ENCODE measurements at places on chromosomes 6 and 20.

- no peak for DNase-seq
These were observed 145.9 kb downstream of the AIG1 start for GRCh38 chr6:143206550-143206949.

GRCh38 chr6:153958860-153959259, 80.2 kb upstream of the OPRM1 start:
- DNase-seq, result no peak

GRCh38 chr20:47818016-47818415, 32.7 kb upstream of the SULF2 start:
- DNase-seq, result no peak

- DNase-seq, result no peak
These were observed 191.0 kb downstream of the QKI start for GRCh38 chr6:163605385-163606097.

DNA sequence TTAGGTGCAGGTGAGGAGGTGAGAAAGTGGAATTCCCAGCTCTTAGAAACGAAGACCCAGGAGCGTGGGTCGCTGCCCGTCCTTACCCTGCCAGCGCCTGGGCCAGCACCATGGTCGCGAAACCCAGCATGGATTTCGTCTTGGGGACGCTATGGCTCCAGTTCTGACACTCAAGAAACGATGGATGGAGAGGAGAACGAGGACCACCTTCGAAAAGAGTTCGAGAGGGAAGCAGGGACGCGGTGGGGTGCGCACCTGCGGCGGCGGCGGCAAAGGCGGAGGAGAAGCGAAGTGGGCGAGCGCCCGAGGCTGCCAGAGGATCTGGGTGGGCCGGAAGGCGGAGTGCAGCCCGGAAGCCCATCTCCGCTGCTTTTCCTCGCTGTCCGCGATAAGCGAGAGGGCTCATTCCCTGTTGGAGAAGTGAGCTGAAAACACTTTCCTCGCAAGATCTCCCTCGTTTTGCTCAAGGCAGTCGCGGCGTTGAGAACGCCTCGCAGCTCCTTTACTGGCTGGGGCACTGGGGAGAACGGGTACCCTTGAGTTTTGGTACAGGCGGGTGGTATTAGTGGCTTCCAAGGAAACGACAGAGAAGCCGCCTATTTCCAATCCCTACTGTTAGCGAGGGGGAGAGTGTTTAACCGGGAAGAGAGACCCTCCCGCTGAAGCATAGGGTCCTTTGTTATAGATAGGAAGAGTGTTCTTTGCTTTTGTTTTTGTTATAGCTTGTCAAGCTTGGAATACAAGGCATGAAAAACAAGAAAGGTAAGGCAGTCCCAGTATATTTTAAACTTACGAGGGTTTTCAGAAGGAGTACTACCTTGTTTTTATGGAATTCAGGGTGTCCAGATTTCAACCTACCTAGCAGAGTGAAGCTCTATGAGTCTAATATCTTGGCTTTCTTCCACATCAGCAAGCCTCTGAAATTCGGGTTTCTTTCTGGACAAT, 109.5 kb downstream of the TRIM27 start:
- DNase-seq, result no peak

GRCh38 chr6:139977887-139978332, 603.5 kb upstream of the CITED2 start:
- no peak for DNase-seq

DNA sequence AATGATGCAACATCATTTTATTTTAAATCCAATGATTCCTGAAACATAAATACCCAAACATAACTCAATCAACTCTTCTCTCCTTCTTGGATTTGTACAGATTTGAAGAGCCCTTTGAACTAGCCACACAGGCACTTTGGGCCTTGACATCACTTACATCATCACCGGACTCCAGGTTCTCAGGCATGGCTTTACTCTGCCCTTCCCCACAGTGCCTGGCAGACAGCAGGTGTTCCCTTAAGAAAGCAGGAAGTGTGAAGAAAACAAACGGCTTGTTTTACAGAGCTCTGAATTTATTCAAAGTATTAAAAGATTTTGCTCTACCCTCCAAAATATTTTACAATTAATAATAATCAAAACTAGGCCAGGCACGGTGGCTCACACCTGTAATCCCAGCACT, 54.8 kb upstream of the GCM1 start:
- no peak for DNase-seq

GRCh38 chr20:36967636-36968035, 16.1 kb upstream of the SAMHD1 start:
- DNase-seq, result no peak

- DNase-seq, result peak; percentile 48
These were observed 26.5 kb downstream of the BCKDHB start for GRCh38 chr6:80133020-80133419.

DNA sequence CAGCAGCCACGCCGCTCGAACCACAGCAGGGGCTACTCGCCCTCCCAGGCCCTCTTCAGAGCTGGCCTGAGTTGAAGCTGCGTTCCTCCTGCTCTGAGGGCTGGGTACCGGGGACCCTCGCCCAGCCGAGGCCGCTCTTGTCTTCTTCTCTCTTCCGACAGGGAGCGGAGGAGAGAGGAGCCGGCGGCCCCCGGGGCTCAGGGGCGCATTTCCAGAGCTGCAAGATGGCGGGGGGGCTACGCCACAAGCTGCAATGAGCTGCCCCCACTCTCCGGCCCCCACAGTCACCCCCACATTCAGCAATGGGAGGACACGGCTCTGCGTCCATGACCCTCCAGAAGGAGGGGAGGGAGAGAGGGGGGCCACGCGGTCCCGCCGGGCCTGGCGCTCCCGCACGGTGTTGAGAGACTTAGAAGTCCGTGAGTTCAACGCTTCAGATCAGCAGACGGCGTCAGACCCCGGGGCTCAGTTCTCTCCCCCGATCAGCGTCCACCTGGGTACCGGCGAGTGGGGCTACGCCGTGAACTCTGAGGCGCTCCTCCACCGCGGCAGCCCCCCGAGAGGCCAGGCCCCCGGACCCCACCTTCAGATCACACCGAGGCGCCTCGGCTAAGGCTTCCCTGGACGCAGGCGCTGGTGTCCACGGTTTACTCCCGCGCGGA, 31.6 kb downstream of the SLC2A4RG start:
- DNase-seq, result no peak

- no peak for DNase-seq
These were observed 174.0 kb downstream of the SYNE1 start for GRCh38 chr6:152463164-152463563.

DNA sequence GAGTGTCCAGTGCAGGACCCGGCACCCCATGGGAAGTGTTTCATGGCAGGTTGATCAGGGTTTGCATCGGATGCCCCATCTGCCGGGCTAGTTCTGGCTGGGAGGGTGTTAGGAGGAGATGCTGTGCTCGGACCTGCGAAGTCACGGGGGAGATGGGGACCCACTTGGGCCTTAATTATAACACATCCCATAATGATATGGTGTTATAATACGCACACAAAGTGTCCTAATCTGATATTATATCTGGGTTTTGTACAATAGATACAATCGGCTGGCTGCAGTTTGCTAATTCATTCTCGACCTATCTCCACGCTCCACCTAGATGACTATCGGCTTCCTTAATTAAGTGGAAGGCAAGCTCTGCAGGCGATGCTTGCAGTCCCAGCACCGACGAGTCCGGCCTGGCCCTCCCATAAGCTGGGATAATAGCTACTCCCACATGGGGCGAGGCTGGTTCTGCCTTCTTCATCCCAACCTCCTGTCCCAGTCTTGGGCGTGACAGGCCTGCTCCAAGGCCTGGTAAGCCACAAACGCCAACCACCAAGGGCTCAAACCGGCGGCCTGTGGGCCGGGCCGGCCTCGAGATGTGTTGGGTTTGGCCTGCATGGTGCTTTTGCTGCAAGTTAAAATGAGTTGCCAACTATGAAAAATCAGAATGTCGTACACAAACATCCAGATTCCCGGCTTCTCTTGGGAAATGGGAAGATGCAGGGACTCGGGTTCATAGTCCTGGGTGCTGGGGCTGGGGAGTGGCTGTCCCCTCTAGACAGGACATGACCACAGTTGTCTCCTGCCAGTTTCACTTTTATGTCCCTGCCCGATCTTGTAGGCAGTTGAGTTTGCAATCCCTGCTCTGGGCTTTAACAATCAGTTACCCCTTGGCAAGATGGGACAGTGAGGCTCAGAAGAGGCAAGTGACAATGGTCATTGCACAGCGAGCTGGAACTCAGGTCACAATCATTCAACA, 32.7 kb downstream of the CEBPB start:
- DNase-seq, result no peak

DNA sequence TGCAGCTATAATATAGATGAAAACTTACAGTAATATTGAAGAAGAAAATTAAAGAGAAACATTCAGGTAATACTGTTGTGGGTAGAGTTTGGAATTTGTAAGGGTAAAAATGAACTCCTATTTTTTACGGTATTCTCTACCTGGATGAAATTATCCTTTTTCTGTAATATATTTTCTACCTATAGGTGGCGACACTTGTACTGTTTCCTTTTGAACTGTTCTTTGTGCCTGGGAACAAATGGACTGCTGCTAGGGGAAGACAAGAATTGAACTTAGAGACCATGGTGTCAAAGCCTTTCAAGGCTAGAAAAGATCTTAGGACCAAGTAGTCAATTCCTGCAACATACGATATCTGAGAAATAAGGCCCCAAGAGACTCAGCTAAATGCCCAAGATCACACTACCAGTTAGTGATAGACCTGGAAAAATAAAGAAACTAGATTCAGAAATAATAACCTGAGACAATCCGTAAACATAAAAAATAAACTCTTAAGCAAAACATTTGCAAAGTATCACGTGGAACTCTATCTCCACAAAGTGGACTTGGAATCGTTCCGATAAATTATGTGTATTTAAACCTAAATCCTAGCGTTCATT, 383.8 kb downstream of the TFAP2A start:
- DNase-seq, result no peak

DNA sequence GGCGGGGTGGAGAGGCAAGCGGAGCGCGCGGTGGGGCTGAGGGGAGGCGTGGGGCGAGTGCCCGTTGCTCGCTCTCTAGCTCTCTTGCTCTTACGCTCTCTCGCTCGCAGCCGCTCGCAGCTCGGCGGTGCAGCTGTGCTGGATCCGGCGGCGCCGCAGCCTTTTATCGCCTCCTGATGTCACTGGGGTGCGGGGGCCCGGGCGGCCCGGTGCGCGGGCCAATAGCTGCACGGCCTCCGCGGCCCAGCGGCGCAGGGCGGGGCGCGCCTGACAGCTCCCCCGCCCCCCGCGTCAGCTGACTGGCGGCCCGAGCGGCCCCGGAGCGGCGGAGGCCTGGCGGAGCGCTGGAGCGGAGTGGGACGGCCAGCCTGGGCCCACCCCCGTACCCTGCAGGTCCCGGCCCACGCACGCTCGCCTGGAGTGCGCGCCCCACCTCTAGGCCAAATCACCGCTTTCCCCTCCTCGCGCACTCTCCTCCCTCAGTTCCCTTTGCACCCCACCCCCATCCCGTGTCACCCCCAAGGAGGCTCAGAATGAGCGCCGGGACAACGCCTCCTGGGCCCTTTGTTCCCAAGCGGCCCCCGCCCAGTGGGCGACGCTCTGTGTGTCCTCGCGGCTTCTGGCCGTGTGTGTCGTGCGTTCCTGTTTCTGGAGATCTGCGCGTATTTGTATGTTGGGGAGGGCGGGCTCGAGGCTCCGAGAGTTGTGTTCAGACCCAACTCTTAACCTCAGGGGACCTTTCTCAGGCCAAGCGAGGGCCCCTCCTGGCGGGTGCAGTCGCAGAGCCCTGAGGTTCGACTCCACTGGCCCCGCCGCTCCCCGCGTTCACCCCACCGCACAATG, at the start of gene MAFB:
Gene MAFB, minus strand, starts transcription at position 137 of the 843 bp plus-strand sequence. CDS start 386 bp downstream, outside the sequence.
- DNase-seq, result peak; percentile 66

- DNase-seq, result no peak
These were observed 65.4 kb upstream of the MAFB start for GRCh38 chr20:40754339-40754943.

DNA sequence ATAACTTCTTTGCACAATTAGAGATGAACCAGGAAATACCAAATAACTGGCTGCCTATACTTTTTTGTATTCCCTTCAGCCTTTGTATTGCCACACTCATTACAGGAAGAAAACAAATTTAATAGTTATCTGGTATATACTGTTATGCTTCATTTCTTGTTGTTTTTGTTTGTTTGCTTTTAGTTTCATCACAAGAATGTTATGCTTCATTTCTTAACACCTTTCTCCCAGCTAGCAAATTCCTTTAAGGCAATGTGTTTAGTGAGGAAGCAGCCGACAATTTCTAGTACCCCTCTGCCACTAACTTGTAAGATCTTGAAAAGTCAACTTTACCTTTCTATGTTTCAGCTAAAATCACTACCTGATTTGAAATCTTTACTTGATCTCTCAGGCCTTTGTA, 1.4 kb downstream of the NCOA6 start:
- no peak for DNase-seq

DNA sequence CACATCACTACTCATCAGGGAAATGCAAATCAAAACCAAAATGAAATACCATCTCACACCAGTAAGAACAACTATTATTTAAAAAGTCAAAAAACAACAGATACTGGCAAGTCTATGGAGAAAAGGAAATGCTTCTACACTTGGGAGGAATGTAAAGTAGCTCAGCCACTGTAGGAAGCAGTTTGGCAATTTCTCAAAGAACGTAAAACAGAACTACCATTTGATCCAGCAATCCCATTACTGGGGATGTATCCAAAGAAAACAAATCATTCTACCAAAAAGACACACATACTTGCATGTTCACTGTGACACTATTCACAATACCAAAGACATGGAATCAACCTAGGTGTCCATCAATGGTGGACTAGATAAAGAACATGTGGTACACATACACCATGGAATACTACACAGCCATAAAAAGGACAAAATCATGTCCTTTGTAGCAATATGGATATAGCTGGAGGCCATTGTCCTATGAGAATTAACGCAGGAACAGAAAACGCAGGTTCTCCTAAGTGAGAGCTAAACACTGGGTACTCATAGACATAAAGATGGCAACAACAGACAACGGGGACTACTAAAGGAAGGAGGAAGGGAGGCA, 260.4 kb downstream of the RNGTT start:
- no peak for DNase-seq

DNA sequence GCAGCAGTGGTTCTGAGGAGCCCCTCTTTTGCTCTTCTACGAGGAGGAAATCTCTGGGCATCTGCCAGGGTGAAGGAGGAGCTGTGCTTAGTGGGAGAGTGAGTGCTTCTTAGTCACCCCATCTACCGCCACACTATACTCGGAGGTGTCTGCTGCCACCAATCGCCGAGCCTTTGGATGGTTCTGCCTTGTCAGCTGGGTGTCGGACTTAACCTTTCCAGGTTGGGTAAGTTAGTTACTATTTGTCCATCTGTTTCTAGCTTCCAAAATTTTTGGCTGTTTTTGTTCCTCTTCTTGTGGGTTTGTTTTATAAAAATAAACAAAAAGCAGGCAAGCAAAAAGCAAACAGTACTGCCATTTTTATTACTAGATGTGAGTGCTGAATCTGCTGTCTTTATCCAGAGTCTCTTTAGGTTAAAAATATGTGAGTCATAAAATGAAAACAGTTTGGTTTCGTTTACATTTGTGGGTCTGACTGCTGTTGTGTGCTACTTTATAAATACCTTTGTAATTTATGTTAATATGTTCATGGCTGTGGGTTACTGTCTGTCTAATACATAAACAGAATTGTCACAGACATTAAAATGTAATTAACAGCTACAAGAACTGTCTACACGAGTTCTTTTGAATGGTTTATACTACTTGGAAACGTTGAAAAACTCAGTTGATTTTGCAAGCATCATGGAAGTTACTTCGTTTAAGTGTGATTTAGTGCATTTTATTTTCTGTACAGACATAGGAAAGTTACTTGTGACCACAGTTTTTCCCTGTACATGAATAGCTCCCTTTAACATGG, 89.2 kb downstream of the ARID1B start:
- peak; percentile 35 for DNase-seq

- DNase-seq, result no peak
These were observed 134.3 kb upstream of the B3GAT2 start for GRCh38 chr6:71091167-71091566.
